ENCODE measurements at places on chromosomes 16 and 17. TPM values are rescaled to one million over a fixed set of nuclear protein-coding genes. Genes with fewer than 3 reads are reported as not detected.
A peak's percentile ranks its signal among the peaks of the same experiment; 100 is the strongest.

DNA sequence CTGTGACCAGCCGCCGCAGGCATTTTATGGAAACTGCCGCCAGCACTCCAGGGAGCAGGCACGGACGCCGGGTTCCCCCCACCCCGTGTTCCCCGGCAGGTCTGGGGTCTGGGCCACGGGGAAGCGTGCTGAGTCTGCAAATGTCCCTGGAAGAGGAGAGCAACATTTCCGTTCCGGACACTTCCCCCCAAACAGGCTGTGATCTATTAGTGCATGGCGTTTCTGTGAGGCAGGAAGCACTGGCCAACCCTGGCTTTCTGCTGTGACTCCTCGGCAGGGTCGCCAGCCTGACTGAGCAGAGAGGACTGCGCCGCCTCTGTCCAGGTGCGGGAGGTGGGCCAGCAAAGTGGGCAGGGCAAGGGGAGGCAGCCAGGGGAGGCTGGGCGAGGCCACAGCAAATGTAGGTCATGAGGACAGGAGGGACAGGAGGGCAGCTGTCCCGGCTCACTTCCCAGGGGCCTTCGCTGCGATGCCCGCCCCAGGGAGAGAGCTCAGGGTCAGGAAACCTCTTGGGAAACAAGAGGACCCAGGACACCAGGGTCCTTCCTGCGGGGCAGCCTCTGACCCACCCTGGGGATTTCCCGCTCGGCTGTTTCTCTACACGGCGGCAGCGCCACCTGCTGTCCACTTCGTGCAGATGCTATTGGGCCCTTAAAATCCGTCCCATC lies 9.5 kb downstream of the FOXF1 start:
- DNase-seq = peak; percentile 62

GRCh38 chr16:9596788-9597187 lies 505.3 kb downstream of the HAPSTR1 start:
- DNase-seq = no peak

GRCh38 chr17:68029512-68030215 lies 5.9 kb upstream of the KPNA2 start:
- DNase-seq = no peak

NTN3 gene
- not detected for polyA plus RNA-seq

PLK1 gene
- polyA plus RNA-seq = 0.69 TPM

ZNF423 gene
- polyA plus RNA-seq = 1.8 TPM

DNA sequence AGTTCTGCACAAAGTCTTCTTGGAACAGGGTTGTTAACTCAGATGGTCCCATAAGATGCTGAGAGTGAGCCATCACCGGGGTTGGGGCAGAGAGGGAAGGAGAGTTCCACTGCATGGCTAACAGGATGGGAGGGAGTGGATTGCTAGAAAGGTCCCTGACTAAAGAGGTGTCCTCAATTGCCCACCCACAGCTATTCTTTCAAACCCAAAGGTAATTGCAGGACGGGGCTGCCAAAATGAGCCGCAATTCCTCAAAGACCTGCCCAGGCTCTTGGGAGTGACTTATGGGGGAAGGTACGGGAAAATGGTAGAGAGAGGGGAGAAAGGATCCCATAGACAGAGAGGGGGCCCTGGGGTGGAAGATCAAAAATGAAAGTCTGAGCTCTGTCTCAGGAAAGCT lies 60.4 kb downstream of the DYNLRB2 start:
- DNase-seq = no peak

GRCh38 chr17:57993471-57994365 lies 5.7 kb upstream of the VEZF1 start:
- DNase-seq = no peak

DNA sequence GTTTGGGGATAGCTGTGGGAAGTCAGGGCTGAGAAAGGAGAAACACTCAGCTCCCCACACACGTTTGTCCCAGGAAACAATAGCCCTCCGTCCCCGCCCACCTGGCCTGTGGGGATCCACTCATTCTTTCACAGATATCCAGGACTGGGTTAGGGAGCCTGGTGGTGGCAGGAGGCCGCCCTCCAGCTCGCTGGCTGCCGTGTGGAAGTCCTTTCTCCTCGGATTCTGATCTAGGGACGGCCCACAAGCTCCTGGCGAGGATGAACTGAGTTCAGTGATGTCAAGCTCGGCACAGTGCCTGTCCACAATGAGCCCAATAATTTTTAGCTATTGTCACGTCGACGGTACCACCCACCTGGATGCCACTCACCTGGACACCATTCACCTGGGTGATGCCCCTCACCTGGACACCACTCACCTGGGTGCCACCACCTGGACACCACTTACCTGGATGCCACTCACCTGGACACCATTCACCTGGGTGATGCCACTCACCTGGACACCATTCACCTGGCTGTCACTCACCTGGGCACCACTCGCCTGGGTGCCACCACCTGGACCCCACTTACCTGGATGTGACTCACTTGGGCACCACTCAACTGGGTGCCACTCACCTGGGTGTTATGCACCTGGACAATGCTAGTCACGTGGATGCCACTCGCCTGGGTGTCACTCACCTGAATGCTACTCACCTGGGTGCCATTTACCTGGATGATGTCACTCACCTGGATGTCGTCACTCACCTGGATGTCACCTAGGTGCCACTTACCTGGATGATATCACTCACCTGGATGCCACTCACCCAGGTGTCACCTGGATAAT lies 172.5 kb upstream of the FOXF1 start:
- no peak for DNase-seq

- DNase-seq = peak; percentile 60
These were observed 479 bp downstream of the ITGA3 start for GRCh38 chr17:50056217-50056960.

Measured in heart left ventricle (tissue), 16 donors.